ENCODE measurements at places on chromosomes 13 and 19.

DNA sequence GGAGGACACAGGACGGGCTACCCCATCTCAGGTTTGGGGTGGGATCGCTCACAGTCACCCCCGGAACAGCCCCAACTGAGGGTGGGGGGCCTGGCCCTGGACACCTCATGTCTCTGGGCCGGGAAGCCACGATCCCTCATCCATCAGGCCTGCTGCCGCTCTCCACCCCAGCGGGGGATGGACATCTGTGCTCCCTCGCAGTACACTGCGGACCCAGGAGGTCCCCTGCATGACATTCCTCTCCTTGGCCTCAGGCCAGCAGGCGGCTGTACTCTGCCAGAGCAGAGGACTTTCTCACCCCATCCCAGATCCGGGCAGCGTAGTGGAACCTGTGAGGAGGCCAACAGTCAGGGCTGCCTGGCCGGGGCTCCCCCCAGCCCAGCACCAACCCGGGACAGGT is 15.5 kb downstream of the IRGC start:
- no peak for DNase-seq

- no peak for DNase-seq
These were observed 194.7 kb downstream of the LMO7 start for GRCh38 chr13:75830842-75831241.

DNA sequence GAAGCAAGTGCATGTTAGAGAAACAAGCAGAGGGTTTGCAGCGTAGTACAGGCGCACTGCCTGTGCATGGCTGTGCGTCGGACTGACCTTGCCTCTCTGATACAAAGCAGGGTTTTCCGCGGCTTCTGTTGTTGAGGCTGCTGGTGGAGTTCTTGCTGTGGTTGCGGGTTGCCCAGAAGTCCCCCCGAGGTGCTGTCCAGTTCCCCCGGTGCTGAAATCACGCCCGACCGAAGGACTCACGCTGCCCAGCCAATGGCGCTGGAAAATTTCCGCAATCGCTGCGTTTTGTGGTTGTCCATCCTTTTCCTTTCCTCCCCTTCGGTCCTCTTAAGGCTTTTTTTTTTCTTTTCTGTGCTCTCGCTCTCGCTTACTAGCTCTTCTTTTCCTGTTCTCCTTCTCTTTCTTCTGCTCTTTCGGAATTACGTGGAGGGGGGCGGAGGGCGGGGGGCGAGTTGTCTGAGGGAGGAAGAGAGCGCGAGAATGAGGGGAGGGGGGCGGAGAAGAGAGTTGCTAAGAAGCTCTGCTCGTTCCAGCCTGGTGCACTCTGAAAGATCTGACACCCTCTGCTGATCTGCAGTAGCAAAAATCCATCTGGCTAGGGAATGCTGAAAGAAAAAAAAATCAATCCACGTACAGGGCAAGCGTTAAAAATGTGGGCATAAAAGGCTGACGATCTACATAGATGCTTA is at the start of gene SLITRK1:
Gene SLITRK1 (minus strand): TSS at position 558 of the 689 bp plus-strand sequence. CDS start 967 bp downstream, outside the sequence.
- peak; percentile 19 for DNase-seq

GRCh38 chr13:44932171-44932849 is 57.0 kb downstream of the NUFIP1 start:
- DNase-seq, result no peak

DNA sequence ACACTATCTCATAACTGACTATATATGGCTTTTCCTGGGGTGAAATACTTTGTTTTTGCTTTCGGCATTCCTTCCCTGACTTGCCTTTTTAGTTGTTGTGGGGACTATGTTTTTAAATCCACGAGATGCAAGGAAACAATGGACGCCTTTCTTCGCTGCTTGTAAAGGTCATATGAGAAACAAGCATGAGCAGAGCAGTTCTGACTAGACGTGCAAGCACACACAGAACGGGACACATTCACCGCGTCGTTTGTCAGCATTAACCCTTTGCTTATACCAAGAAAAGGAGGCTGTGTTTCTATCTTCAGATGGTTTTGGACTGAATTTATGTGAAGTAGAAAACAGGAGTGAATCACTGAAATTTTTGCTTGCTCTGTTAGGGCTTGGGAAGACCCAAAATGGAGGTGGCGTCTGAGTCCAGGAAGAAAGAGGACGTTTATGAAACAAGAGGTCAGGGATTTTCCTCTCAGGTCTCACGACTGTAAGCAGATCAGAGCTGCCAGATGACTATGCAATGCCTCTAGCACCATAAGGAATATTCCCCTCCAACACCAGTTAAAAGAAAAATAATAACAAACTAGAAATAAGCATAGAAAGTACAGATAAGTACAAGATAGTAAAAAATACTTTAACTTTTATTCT is 358.9 kb downstream of the DLEU7 start:
- DNase-seq, result no peak

DNA sequence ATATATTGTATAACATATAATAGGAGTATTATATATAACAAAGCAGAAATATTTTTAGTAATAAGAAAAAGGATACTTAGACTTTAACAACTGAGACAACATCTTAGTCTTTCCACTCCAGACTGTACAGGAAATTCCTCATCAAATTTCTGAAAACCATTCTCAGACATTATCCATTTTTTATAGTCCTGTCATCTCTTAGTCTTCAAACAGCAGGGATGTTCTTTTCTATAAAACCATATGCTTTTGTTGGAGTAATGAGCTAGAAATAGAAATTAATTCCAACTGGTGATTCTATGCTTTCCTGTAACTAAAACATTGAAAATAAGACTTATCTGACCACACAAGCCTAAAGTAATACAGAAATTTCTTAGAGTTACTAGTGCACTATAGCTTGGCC is 82.2 kb upstream of the CSNK1A1L start:
- no peak for DNase-seq

DNA sequence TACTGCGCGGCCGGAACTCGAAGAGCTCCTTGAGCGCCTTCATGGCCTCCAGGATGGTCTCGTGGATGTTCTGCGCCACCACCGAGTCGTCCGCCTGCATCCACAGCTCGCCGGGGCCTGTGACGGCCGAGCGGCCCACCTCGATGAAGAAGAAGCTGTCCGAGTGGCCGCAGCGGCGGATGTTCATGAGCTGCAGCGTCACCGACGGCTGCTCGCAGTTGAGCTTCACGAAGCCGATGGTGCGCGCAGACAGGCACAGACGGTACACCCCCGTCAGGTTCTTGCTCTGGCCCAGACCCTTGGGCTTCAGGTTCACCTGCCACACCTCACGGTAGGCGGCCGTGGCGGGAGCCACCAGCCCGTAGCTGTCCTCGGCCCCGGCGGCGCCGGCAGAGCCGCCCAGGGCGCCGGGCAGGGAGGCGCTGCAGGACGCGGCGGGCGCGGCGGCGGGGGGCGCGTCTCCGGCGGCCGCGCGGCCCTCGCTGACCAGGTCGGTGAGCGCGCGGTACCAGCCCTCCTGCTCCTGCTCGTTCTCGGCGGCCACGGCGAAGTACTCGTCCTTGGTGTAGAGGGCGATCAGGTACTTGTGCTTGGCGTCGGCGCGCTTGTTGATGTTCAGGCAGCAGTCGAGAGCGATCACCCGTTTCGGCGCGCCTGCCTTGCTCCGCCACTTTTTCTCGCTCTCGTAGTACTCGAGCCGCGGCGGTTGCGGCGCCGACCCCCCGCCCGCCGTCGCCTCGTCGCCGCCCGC is 1.1 kb downstream of the IRS2 start:
- no peak for DNase-seq

GRCh38 chr19:50669302-50670101 is 20.3 kb downstream of the C19orf81 start:
- DNase-seq, result no peak

- DNase-seq, result peak; percentile 26
These were observed 25.5 kb downstream of the ELL start for GRCh38 chr19:18496167-18496979.

DNA sequence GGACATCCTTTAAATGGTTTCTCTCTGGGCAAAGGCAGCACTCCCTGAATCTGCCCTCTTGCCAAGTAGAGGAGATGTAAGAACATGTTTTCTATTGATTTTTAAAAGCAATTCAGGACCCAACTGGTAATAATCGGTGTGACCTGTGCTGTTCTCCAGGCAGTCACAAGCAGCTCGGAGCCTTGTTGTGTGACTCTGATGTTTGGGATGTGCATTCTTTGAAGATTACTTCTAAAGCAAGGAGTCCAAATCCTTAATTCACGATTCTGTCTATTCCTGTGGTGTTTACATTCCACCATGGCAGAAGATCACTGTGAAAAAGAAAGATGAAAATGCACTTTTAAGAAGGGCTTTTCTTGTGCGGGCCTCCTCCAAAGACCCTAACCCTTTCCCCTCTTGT is 122.3 kb upstream of the ZNF536 start:
- DNase-seq, result no peak

- DNase-seq, result no peak
These were observed 725 bp downstream of the FAM124A start for GRCh38 chr13:51222686-51223559.

- DNase-seq, result no peak
These were observed 344.5 kb downstream of the KCNRG start for GRCh38 chr13:50359779-50360178.

- DNase-seq, result no peak
These were observed 16.7 kb downstream of the KDM4B start for GRCh38 chr19:4985551-4985991.

DNA sequence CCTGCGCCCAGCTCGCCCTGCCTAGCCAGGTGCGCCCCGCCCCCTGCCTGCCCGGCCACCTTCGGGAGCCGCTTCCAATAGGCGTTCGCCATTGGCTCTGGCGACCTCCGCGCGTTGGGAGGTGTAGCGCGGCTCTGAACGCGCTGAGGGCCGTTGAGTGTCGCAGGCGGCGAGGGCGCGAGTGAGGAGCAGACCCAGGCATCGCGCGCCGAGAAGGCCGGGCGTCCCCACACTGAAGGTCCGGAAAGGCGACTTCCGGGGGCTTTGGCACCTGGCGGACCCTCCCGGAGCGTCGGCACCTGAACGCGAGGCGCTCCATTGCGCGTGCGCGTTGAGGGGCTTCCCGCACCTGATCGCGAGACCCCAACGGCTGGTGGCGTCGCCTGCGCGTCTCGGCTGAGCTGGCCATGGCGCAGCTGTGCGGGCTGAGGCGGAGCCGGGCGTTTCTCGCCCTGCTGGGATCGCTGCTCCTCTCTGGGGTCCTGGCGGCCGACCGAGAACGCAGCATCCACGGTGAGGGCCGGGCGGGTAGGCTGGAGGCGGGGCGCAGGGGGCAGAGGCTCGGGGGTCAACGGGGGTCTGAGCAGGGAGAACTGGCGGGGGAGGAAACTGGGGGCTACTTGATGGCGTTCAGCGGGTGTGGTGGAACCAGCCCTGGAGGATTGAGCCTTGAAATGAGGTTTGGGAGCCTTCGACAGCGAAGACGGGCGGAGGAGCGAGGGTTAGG is at the start of gene SPINT2:
Gene SPINT2 (plus strand): TSS at position 88 of the 727 bp plus-strand sequence. CDS start 320 bp downstream, at position 408.
- DNase-seq, result no peak

Data from kidney epithelial cell (primary cell).